Ovary (tissue), 10 donors: ENCODE measurements at places on chromosomes 13 and 19. TPM values are rescaled to one million over a fixed set of nuclear protein-coding genes. Genes with fewer than 3 reads are reported as not detected.

DNA sequence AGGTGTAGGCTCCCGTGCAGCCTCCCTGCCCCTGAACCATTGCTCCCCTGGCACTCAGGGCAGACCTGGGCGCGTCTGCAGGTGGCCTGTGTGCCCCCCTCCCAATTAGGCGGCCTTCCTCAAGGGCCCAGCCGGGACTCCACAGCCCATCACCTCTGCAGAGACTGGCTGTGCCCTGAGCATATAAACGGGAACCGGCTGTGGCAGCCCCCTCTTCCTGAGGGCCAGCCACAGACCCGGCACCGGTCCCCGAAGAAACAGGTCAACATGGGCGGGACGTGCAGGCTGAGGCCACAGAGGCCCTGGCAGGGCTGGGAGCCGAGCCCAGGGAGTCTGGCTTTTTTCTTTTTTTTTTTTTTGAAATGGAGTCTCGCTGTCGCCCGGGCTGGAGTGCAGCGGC lies 12.0 kb downstream of the PIAS4 start:
- no peak for DNase-seq

DNA sequence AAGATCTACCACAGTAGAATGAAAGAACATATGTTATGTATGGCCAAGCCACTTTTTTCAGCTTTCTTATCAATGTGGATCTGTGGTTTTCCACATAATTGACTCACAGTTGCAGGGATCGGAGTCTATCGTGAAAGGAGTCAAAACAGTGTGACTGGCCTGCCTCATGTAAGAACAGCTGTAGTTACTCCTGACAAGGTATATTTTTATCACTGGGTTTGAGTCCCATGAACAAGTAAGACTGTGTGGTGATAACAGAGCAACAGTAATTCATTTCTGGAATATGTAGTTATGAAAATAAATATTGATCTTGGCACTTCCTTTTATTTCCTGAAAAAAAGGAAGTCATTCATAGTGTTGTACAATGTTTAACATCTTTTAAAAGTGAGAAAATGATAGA lies 416.6 kb downstream of the KLF12 start:
- DNase-seq: no peak

GRCh38 chr13:113089693-113090414 lies 15.7 kb upstream of the F7 start:
- DNase-seq: no peak

GRCh38 chr13:106275446-106276032 lies 259.9 kb downstream of the EFNB2 start:
- no peak for DNase-seq

DNA sequence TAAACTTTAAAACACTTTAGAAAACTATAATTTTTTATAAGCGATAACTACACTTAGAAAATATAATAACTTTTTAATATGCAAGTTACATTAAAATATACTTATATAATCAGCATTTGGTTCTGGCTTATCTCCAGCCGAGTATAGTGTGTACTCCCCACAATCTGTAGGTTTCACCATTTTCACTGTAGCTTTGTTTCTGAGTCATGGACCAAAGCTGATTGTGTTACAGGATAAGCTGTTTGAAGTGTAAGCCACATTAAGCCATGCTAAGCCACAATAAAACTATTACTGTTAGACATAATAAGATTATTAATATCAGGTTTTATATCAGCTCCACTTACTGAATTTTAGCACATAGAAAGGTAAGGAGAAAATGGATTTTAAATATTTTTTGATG lies 43.8 kb downstream of the CCDC122 start:
- no peak for DNase-seq

DNA sequence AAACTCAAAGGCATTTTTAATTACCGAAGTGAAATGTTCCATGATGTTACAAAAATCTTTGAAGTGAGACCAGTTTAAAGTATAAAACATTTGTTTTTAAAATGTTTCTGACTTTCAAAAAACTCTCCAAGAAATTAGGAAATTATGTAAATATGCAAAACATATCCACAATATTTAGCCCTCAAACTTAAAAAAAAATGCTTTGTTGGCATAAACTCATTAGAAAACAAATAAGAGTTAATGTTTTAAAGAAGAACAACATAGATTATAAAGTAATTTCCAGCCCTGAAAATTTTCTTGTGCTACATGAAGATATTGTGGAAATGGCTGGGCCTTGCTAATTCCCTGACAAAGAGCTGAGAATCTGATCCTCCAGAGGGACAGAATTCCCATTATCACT lies 199.7 kb upstream of the STARD13 start:
- DNase-seq: no peak

- peak; percentile 78 for DNase-seq
Observed at GRCh38 chr19:1232652-1233072, 5.1 kb downstream of the CBARP start.

DNA sequence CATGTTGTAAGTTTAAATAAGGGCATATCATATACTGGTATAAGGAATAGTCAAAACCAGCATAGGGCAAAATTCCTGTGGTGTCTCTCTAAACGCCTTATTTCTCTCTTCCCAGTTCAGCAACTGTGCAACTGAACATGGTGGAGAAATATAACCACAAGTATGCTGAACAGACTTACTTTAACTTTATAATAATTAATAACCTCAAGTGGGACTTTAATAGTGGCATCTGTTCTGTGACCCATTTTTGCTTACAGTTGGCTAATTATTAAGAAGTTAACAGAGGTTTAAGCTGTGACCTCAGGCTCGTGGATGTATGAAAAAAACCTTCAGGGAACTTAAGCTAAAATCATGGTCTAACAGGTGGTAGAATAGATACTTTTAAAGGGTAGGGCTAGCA lies 54.3 kb downstream of the MICU2 start:
- DNase-seq: no peak

DNA sequence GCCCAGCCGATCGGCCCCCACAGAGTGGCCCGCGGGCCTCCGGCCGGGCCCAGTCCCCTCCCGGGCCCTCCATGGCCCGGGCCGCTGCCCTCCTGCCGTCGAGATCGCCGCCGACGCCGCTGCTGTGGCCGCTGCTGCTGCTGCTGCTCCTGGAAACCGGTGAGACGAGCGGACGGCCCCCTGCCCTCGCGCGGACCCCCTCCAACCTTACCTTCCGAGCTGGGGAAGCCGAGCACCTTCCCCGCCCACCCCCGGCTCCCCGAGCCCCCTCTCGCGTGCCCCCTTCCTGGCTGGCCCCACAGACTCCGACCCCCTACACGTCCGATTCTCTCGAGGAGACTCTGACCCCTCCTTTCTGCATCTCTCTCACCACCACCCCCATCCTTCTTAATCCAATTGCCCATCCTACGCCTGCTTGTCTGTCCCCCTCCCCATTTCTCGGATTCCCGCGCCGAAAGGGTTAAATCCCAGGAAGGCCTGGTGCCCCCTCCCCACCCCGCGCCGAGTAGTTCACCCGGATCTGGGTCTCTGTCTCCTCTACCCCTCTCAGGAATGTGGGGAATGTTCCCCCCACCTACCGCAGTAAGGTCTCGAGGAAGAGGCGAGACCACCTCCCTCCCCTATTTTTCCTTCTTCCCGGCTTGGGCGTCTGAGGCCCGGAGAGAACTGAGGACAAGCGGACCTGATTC lies 502 bp downstream of the NECTIN2 start:
- DNase-seq: peak; percentile 72

DNA sequence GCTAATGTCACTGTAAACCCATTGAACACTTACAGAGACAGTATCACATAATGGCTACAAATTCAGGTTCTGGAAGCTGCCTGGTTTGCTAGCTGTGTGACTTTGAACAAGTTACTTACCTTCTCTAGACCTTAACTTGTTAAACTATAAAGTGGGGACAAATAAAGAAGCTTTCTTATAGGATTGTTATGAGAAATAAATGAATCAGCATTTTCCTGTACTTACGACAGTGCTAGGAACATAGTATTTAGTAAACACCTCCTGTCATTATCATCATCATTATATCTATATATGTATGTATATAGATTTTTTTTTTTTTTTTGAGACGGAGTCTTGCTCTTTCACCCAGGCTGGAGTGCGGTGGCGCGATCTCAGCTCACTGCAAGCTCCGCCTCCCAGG lies 54.9 kb downstream of the CDK8 start:
- DNase-seq: no peak

GRCh38 chr19:38557205-38557799 lies 60.5 kb downstream of the MAP4K1 start:
- DNase-seq: no peak

DNA sequence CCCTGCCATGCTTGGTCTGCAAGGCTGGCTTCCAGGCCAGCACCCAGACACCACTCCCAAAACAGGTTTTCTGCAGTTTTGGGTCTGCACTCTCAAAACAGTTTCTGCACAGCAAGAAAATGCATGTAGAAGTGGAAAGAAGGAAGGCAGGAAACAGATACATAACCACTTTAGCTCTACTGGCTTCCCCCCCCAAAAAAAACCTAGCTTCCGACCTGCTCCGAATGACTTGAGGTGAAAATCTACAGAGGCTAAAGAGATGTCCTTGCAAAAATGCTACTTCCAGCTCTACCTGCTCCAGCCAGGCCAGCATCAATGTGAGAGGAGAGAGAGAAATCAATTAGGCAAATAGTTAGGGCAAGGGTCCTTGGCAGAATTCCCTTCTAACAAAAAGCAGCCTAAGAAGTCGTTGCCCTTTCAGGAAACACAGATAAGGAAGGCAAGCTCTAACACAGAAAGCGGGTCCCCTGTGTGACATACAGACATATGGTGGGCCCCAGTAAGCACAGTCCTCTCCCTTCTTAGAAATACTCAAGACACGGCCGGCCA lies 3.4 kb downstream of the C19orf12 start:
- no peak for DNase-seq

- DNase-seq: no peak
Observed at GRCh38 chr19:44055870-44056269, 4.0 kb downstream of the ZNF223 start.

- no peak for DNase-seq
Observed at GRCh38 chr19:50850738-50851137, 4.0 kb upstream of the KLK3 start.

GRCh38 chr13:27372896-27373295 lies 51.5 kb upstream of the GTF3A start:
- no peak for DNase-seq

DNA sequence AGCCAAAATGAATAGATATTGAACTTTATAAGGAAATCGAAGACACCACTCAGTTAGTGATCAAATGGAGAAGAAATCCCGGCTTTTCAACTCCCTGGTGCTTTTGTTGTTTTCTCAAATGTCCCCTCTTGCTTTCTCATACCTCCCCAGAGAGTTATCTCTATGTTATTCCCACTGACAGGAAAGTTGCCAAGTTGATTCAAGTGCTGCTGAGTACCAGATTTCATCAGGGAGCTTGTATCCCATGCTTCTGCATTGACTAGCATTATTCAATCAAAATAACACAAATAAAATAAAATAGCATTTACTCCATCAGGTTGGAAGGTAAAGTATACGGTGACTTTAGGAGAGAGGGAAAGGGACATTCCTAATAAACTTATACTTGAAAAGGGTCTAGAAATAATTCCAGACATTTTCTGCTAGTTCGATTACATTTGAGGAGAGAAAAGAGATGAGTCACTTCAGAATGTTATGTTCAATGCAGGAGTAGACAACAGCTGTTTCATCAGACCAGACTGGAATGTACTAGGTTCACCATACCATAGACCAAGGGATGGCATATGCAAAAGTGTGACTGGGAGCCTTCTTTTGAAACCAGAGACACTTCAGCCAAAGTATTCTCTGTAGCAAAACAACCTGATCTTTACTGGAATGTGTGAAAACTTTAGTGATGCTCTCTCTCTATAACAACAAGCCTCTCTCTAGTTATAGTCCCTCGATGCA lies 397.8 kb downstream of the FGF14 start:
- DNase-seq: no peak

GRCh38 chr19:48799358-48800300 lies 11.2 kb downstream of the BCAT2 start:
- DNase-seq: no peak

DNA sequence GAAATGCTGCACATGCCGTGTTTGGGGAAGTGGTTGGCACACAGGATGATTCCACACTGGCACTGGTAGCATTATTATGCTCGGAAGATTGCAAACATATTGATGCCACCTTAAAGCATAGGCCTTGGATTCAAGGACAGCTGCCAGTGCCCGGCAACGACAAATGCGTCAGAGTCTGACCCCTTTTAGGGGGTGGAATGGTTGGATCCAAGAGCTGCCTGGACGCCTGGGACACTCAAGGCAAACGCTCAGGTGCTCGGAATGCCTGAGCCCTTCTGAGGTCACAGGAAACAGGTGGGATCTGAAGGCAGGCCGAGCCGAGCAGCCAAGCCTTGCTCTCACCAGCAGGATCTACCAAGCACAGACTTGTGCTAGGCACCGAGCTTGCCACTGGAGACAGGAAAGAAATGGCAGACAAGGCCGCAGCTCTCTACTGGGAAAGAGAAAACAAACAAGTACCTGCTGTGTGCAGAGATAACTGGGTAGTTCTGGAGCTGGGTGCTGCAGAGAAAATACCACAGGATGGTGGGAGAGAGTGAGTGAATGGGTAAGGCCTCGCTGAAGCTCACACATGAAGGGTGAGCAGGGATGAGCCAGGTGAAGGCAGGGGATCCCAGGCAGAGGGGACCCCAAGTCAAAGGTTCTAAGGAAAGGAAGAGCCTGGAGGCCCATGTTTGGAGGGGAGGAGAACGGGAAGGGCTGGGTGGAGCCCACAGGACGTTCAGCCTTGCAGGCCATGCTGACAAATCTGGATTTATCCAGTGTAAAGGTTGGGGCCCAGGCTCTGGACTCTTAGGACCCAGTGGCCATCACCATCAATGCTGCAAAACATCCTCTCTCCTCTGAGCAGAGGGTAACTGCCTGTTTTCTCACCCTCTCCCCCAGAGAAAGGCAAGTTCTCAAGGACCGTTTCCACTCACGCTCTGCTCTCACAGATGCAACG lies 9.2 kb downstream of the RANBP3 start:
- no peak for DNase-seq

DNA sequence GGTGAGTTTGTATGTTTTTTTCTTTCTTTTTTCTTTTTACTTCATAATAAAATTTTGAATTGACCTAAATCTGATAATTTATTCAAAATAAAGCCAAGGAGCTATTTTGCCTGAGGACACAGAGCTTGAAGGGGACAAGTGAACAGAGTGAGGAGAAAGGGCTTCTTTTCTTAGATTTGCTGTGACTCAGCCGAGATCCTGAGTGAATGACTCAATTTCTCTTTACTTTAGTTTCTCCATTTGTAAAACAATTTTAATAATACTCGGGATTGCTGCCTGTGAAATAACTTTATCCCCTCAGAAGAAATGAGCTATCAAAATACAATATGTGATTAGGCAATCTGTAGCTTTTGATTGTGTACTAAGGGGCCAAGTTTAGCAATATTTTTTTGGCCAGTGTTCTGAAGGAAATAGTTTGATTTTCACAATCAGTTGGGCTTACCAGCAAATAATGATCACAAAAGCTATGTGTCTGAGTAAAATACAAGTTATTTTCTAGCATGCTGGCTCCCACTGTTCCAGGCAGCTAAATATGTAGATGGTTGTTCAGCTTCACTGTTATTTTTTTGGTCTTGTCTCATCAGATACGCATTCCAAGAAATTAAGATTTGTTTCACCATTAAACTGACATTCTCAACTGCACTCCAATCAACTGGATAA lies 437.5 kb downstream of the FGF9 start:
- DNase-seq: no peak

Gene TEX29
- not detected for polyA plus RNA-seq

Gene HPN
- 0.42 TPM for polyA plus RNA-seq

Gene ZNF835
- 4.6 TPM for polyA plus RNA-seq

Gene ANKRD24
- 0.45 TPM for polyA plus RNA-seq

Gene LHB
- polyA plus RNA-seq: not detected

Gene ZNF808
- polyA plus RNA-seq: 7.5 TPM

Gene KPNA3
- polyA plus RNA-seq: 17.5 TPM

Gene FUT1
- polyA plus RNA-seq: 1.4 TPM
